ENCODE measurements at places on chromosomes 2 and 18.

DNA sequence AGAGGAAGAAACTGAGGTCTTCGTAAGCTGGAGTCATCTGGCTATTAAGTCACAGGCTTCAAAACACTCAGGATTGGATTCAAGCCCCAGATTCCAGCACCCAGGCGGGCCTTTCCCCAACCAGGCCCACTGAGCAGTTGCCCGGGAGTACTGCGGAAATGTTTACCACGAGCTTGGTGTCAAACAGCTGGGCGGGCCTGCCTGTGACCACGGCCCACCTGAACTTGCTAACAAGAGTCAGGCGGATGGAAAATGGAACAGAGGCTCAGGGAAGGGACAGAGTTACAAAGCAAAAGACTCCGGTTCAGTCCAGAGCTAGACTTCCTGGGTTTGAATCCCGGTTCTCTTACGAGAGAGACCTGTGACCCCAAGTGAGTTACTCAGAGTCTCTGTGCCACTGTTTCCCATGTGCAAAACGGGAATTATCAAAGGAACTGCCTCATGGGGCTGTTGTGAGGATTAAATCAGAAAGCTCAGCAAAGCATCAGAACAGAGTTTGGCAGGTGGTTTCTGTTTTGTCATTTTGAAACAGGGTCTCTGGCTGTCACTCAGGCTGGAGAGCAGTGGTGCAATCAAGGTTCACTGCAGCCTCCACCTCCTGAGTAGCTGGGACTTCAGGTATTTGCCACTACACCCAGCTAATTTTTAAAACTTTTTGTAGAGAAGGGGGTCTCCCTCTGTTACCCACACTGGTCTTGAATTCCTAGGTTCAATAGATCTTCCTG, 49.0 kb upstream of the TFCP2L1 start:
- DNase-seq, result no peak

- no peak for DNase-seq
Measured at GRCh38 chr2:46983065-46983801, 67.6 kb upstream of the MCFD2 start.

- DNase-seq, result no peak
Measured at GRCh38 chr2:173550143-173550542, 195.5 kb downstream of the CDCA7 start.

DNA sequence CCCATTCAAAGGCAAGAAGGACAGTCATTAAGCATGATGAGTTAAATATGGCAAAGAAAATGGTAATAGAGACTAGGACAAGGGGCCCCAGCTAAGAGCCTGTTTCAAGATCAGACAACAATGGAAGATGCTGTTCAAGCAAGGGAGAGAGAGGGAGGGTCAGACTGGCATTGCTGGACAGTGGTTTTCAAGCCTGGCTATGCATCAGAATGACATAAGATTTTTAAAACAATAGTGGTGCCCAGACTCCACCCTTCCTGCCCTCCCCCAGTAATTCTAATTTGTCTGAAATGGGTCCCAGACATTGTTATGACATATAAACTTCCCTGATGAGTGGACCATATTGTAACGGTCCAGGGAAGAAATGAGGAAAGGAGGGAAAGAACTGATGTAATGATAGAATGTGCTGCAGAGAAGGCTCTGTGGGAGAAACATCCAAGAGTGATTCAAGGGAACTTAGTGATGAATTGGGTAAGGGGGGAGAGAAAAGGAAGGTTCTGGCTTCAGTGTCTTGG, 112.9 kb upstream of the TRIB2 start:
- no peak for DNase-seq

DNA sequence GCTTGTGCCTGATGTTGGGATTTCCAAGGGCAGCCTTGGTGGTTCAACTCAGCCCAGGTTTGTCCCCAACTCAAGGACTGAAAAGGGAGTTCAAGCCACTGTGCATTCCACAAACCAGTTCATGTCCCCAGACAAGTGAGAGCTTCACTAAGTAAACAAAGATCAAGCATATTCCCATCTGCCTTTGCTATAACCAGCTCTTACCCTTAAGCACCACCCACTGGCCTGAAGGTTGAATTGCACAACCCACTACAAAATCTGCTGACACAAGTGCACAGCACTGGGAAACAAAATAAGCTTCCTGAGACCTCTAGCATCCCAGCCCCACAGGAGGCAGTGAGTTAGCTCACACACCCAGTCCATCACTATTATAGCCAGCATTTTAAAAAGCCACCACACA, 516.7 kb downstream of the NR4A2 start:
- peak; percentile 9 for DNase-seq

- DNase-seq, result no peak
Measured at GRCh38 chr18:24219561-24220317, 80.9 kb downstream of the CABYR start.

GRCh38 chr18:668260-668659, 10.8 kb downstream of the TYMS start:
- no peak for DNase-seq

GRCh38 chr2:60406192-60406591, 147.3 kb downstream of the BCL11A start:
- DNase-seq, result no peak

GRCh38 chr2:28736034-28736433, 15.6 kb upstream of the PPP1CB start:
- DNase-seq, result peak; percentile 31

All from urothelium cell line (cell line).